LHCN-M2 (cell line): ENCODE measurements at places on chromosomes 12 and 14.
A peak's percentile ranks its signal among the peaks of the same experiment; 100 is the strongest.

DNA sequence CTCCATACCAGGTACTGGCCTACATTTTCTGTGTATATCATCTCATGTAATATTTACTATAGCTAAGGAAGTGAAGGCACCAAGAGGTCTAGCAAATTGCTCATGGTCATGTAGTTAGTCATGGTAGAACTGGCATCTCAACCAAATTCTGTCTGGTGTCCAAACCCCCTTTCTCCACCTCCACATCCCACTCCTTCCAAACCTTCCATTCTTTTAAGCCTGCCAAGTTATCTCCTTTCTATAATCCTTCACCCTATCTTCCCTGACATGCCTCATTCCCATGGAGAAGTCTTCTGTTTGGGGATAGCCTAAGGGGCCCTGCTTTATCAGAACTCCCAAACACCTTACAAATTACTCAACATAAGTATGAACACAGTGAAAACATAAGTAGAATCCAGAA is 196.2 kb upstream of the HMGA2 start:
- no peak for DNase-seq

- DNase-seq, result no peak
These were observed 70.1 kb upstream of the GPATCH2L start for GRCh38 chr14:76081642-76082041.

- DNase-seq, result peak; percentile 42
These were observed 9.6 kb downstream of the ITPR2 start for GRCh38 chr12:26823390-26823789.

DNA sequence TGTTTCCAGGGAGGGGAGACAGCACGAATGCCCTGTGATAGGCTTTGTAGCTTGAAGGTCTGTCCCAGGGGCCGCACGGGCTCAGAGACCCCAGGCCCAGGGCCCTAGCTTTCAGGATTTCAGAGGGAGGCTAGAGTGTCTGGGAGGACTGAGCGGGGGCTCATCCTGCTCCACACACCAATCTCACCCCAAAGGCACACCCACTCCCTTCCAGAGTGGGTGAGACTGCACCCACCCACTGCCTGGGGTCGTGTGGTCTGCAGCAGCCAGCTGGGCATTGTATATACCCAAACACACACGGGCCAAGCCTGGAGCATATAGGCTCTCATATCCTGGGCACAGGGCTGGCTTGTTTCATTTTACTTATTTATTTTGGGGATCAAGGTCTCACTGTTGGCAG is 5.8 kb upstream of the SLC25A47 start:
- no peak for DNase-seq

- DNase-seq, result peak; percentile 97
These were observed 61.9 kb downstream of the ESR2 start for GRCh38 chr14:64232095-64232838.

GRCh38 chr12:9064815-9065606 is 50.7 kb downstream of the A2M start:
- peak; percentile 27 for DNase-seq

- no peak for DNase-seq
These were observed 41.2 kb downstream of the SLC25A21 start for GRCh38 chr14:37131205-37131604.

DNA sequence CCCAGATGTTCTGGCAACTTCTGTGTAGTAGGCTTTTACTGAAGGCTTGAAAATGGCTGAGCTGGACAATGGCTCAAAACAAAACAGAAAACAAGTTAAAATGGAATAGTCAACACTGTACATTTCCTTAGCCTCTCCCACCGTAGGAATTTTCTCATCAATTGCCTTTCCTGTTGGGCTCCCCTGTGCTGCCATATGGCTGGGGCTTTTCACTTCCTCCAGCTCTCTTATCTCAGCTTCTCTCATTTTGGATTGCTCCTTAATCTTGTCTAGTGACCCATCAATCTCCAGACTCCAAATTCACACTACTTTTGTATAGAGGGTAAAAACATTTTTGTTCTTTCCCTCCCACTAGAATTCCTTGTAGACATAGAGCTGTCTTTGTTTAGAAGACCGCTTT is 50.4 kb upstream of the RPH3A start:
- DNase-seq, result no peak

GRCh38 chr14:76780360-76780759 is 19.1 kb downstream of the VASH1 start:
- DNase-seq, result no peak

DNA sequence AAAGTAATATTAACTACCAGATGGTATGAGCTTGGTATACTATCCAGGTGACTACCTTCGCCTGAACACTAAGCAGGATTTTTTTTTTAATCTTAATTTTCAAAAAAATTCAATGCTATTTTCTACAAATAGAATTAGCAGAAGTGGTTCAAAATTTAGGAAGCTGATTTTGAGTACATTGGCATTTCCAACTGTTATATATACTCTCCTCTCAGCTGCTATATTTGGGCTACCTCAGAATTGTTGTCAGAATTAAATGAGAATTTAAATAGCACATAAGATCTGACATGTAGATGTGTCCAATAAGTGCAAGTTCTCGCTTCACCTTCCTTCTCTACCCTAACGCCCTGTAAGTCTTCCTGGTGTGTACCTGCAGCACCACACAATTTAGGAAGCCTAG is 83.1 kb downstream of the DUSP6 start:
- no peak for DNase-seq

GRCh38 chr12:54246011-54246641 is 33.8 kb downstream of the CBX5 start:
- no peak for DNase-seq

- DNase-seq, result no peak
These were observed 34.4 kb upstream of the DLK1 start for GRCh38 chr14:100692256-100692655.

DNA sequence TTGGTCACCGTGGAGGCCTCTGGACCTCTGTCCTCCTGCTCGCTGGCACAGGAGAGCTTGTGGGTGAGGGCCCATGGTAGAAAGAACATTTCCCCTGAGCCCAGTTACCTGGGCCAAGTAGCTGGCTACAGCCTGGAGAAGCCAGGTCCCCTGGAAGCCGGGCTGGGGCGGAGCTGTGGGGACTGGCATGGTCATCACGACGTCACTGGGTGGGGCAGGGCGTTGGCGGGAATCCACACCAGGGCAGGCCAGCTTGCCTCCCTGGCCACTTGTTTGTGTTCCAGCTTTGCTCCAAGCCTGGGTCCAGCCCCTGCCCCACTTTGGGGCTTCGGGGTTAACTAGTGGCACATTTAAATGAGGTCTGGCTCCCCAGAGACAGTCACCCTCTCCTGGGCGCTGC is 35.0 kb upstream of the SLC24A4 start:
- no peak for DNase-seq

GRCh38 chr12:84276215-84276614 is 636.4 kb downstream of the SLC6A15 start:
- no peak for DNase-seq

DNA sequence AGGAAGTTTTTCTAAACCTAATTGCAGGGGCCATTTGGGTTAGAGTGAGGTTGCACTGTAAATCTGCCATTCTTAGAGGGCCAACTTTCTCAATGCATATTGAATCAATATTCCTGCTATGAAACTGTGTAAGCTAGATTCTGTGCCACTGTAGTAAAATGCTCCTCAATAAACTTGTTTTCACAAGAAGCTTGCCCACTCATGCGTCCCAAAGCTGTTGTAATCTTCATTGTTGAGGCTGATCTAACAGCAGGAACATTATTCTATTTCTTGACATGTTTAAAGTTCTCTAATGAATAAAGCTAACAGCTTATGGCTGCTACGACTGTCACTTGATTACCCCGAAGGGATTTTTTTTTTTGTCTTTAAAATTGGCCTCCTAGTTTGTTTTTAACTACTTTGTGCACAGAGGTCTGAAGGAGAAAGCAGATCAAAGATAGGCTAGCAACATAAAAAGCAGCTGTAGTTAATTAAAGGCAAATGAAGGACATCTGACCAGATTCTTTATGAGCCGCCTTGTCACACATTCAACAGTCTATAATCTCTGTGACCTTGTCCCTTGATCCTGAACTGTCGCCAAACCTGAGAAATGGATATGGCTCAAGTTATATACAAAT is 243.7 kb downstream of the PAX9 start:
- DNase-seq, result no peak
